ENCODE measurements at places on chromosomes 12 and 14.
A peak's percentile ranks its signal among the peaks of the same experiment; 100 is the strongest.

DNA sequence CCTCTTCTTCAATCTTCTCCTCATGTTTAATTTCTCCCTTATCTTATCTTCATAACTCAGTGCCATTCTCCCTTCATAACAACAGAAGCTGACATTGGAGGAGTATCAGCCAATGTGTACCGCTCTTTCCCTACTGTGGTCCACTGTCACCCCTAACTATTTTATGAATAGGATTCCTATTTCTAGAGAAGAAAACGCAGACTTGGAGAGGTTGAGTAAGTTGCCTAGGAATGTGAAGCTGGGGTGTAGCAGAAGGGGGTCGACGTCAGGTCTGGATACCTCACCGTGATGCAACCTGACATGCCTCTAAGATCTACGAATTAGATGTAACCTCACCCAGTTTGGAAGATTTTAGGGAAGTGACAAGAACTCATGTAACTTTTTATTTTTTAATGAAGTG is 17.1 kb downstream of the LMO3 start:
- DNase-seq: no peak

- DNase-seq: no peak
These were observed 2.5 kb downstream of the FUT8 start for GRCh38 chr14:65414961-65415589.

GRCh38 chr14:105313381-105314286 is 914 bp upstream of the PACS2 start:
- peak; percentile 92 for DNase-seq

DNA sequence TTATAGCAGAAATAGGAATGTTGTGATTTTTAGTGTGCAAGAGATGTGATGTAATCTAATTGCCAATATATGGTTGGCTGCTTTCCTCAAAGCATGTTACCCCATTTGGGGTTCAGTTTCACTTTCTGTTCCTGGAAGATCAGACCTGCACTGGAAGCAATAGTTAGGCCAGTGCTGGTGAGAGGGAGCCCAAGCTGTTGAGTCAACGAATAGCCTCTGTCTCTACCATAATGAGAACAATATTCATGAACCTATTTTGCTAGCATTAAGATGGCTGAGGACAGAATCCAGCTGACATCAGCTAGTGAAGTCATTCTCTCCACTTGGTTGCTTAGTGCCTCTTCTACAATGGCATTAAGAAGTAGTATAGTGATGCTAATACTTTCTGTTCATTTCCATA is 379.9 kb upstream of the DCN start:
- DNase-seq: no peak

GRCh38 chr12:6426882-6427671 is 17.7 kb upstream of the CD27 start:
- no peak for DNase-seq

DNA sequence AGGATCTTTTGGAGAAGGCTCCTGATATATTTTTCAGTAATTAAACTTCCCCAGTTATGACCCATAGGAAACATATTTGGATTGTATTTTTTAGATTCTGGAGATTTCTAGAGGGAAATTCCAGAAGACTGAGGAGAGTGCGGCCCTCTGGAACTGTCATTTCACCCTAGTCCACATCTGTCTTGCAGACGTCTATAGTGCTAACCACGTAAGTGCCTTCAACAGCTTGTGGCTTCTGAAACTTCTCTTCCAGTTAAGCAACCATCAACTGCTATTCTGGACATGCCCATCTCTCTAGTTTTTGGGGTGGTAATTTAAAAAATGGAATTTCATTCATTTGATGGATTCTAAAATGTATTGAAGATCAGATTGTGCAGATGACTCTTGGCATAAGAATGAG is 1098.8 kb downstream of the TMEM121 start:
- no peak for DNase-seq

DNA sequence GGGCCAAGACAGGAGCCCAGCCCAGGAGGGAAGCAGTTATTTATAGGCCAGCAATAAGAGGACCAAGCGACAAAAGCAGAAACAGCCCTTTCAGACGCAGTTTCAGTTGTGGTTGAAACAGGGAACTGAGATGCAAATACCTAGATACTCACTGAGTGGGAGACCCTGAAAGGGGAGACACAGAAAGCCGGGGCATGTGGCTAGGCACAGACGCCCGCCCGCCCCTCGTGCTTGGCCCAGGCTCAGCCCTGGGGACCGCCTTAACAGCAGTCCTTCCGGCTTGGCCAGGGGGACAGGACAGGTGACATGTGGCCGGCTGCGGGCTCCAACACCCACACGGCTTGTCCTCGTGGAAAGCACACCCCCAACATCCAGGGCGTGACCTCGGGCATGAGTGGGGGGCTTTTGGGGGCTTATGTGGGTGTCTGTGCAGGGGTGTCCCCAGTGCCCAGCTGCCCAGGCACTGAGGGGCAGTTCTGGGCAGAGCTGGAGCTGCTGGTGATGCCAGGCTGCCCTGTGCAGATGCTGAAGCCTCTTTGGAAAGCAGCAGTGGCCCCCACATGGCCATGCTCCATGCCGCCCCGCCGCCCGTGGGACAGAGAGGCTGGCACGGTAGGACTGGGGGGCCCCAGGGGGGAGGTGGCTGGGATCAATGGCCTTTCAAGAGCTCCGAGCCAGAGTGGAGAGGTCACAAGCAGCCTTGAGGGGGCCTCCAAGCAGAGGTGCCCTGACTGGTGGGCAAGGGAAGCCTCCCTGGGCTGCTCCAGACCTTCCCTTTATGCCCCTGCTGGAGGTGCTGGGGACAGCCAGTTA is 2.1 kb downstream of the PLD4 start:
- DNase-seq: peak; percentile 84

- no peak for DNase-seq
These were observed 42.1 kb downstream of the ELK3 start for GRCh38 chr12:96236221-96236822.

- DNase-seq: no peak
These were observed 141.5 kb upstream of the RFLNA start for GRCh38 chr12:124153392-124153791.

DNA sequence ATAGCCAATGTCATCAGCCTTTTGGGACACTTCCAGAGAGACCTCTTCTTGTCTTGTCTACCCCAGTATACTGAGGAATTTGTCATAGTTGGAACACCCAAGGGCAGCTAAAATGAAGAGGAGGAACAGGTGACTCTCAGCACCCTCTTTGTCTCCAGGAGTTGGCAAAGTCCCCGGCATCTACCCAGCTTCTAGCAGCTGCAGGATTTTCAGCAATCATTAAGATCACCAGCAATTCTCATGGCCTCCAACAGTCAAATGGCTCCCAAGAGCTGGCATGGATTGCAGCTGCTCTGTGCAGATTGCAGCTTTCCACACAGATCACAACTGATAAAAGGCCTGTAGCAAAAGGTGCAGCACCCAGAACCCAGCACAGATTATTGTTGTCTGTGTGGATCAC is 32.9 kb downstream of the RERGL start:
- no peak for DNase-seq

- DNase-seq: no peak
These were observed 20.6 kb upstream of the ITGA5 start for GRCh38 chr12:54439521-54440255.

DNA sequence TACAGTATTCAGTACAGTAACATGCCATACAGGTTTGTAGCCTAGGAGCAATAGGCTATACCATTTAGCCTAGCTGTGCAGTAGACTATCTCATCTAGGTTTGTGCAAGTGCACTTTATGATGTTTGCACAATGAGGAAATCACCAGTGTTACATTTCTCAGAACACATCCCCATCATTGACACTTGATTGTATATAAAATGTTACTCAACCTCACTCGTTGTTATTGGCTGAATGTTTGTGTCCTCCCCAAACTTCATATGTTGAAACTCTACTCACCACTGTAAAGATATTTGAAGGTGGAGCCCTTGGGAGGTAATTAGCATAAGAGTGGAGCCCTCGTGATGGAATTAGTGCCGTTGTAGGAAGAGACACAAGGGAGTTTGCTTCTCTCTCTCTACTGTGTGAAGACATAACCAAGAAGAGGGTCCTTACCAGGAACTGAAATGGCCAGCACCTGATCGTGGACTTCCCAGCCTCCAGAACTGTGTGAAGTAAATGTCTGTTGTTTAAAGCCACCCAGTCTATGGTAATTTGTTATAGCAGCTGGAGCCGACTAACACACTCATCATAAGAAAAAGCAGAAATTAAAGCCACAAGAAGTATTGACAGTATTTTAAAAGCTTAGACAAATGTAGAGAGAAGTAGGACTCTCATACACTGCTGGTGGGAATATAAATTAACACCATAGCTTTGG is 3.2 kb upstream of the MED13L start:
- no peak for DNase-seq
